ENCODE measurements at places on chromosomes 1 and 21.

GRCh38 chr1:84122780-84123382, 21.2 kb upstream of the PRKACB start:
- peak; percentile 67 for DNase-seq

GRCh38 chr1:203673550-203674411, 47.1 kb downstream of the ATP2B4 start:
- peak; percentile 73 for DNase-seq

- DNase-seq = no peak
These were observed 2.7 kb downstream of the IFFO2 start for GRCh38 chr1:18953731-18954231.

GRCh38 chr1:82343381-82343780, 542.6 kb downstream of the ADGRL2 start:
- no peak for DNase-seq

GRCh38 chr1:229857585-229857984, 209.5 kb upstream of the GALNT2 start:
- DNase-seq = no peak

DNA sequence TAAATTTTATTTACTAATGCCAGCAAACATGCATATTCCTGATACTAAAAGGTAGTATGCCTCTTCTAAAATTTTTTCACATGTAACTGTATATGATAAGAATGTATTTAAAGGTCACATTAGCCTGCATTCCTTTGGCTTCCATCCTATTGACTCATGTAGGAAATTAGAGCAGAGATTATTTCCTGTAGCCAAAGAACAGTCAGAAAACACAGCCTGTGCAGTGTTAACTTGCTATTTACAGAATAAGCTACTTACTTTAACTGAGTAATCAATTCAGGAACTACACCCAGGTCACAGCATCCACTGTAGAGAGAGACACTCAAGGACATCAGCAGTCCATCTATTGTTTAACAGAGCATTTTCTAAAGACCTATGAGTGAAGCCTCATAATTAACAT, 154.5 kb upstream of the ADGRL4 start:
- no peak for DNase-seq

- DNase-seq = no peak
These were observed 41.9 kb downstream of the ACP6 start for GRCh38 chr1:147628441-147628840.

DNA sequence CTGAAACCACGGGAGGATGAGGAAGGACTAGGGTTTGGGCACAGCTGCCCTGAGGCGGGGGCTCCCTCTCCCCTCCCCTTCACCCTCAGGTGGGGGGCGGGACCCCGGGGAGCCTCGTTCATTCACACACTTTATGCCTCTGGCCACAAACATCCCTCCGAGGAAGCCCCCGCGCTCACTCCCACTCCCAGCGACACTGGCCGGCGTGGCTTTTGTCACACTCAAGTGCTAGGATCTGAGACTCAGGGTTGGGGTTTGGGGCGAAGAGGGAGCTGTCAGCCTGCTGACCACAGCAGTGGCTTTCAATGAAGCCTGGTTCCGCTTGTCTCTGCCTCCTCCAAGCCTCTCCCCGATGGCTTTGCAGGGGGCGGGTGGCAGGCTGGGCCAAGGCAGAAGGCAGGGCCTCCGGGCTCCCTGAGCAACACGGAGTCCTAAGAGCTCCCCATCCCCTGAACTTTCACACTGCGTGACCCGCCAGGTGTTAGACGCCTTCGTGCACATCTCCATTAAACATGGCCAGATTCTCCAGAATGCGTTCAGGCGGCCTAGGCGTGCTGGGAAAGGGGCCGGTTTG, 178.1 kb downstream of the NPHP4 start:
- DNase-seq = no peak

DNA sequence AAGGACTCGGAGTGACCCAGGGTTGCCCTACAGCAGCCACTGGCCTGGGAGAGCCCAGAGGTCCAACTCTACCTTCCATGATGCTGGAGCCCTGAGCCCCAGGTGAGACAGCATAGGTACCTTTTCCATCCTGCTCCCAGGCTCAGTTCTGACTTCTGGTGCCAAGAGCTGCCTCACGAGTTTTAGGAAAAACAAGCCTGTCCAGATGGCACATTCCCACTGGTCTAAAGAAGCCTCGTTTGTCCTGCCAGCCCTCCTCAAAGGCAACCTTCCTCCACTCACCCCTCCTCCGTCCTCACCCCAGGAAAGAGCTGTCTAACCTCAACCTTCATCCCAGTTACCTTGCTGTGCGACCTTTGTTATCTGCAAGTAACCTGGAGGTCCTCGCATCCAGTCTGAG, 53.5 kb upstream of the PRELP start:
- DNase-seq = no peak

GRCh38 chr1:88509379-88509778, 174.7 kb upstream of the PKN2 start:
- DNase-seq = no peak

GRCh38 chr1:173365341-173365740, 111.8 kb upstream of the PRDX6 start:
- DNase-seq = no peak

DNA sequence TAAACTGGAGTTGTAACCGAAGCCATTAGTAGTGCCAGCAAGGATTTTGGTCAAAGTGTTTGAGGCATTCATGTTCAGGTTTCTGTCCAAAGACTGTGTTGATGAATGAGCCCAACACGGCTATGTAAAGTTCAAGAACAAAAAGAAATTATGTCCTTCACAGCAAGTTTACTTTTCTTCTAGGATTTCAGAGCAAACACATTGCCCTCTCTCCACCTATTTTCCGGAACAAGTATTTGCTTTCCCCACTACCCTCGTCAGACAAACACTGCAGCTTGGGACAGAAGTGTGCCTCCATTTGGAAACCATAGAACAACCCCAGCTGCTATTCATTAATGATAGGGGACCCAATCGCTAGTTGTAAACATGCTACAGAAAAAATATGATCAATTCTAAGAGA, 151.4 kb upstream of the C1orf105 start:
- no peak for DNase-seq

GRCh38 chr1:225881081-225881958, 860 bp downstream of the TMEM63A start:
- peak; percentile 34 for DNase-seq

GRCh38 chr1:91546876-91547275, 46.2 kb downstream of the CDC7 start:
- no peak for DNase-seq

GRCh38 chr1:179785031-179785431, 41.9 kb downstream of the FAM163A start:
- no peak for DNase-seq

GRCh38 chr1:23908453-23909341, 4.5 kb downstream of the CNR2 start:
- no peak for DNase-seq

- DNase-seq = no peak
These were observed 41.7 kb upstream of the DNAJC6 start for GRCh38 chr1:65267683-65268082.

DNA sequence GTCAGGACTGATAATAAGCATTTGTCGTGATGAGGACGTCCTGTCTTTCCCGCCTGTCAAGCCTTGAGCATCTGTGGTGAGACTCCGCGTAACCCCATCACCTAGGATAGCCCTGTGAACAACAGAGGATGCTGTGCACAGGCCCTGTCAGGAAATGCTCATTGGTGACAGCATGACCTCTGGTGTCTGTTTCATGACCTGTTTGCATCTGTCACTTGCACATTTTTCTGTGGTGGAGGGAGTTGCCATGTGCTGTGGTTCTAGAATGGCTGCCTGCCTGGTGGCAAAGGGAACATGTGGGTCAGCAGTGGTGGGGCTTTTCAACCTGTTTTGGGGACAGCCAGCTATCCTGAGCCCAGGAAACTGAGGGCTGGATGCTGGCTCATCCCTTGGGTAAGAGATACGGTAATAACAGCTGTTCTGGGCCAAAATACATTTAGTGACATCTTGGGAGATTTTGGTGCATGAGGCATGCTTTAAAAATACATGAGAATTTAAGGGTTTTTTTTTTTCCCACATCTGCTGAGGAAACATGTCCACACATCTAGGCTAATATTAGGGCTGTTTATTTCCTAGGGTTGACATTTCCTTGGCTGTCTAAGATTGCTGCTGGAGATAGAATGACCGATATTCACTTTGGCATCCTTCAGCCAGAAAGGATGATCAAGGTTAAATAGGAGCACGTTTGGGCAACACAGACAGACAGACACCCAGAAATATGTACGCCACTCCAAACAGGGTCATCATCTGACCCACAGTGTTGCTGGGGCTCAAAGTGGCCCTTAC, 52.9 kb downstream of the KCNC4 start:
- DNase-seq = no peak

GRCh38 chr1:182331387-182331786, 60.2 kb downstream of the GLUL start:
- DNase-seq = no peak

DNA sequence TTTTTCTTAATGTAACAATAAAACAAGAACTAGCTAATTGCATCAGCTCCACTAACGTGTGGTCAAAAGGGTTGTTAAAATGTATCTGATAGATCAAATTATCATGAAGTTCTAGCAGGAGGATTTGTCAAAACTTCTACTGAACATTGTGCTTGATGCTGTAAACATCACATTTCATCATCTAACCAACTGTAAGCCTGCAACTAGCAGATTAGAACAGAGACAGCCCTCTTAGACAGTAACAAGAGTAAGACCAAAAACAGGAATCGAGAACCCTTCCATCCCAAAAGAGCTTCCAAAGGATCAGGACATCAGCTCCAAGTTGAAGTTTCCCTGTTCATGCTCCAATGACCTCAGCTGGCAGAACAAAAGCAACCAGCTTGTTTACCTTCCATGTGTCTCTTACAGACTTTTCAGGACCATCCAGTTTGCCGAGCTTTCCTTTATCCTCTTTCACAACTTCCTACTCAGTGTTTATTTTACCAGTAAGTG, 44.6 kb downstream of the NIBAN1 start:
- no peak for DNase-seq

- DNase-seq = no peak
These were observed 104.7 kb downstream of the JAK1 start for GRCh38 chr1:64861611-64862010.

- no peak for DNase-seq
These were observed 259.8 kb upstream of the CAMK1G start for GRCh38 chr1:209323743-209324142.

GRCh38 chr1:185483664-185484450, 166.8 kb upstream of the IVNS1ABP start:
- DNase-seq = peak; percentile 15

- no peak for DNase-seq
These were observed 19.3 kb upstream of the TRABD2B start for GRCh38 chr1:48016515-48016914.

DNA sequence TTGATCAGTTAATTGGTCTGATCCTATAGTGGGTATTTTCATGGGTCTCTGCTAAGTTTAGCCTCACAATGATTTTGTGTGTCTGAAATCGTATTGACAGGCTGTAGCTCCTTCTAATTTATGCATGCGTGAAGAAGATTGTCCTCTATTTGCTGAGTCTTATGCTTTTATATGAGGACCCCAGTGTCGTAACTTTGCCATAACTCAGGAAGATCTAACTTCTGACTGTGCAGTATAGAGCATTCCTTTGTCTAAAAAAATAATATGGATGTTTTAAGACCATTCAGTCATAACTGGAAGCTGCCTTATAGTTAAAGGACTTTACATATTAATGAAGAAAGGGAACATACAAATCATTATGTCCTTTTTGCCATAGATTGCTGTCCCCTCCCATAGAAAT, 73.3 kb downstream of the CAMTA1 start:
- DNase-seq = no peak

DNA sequence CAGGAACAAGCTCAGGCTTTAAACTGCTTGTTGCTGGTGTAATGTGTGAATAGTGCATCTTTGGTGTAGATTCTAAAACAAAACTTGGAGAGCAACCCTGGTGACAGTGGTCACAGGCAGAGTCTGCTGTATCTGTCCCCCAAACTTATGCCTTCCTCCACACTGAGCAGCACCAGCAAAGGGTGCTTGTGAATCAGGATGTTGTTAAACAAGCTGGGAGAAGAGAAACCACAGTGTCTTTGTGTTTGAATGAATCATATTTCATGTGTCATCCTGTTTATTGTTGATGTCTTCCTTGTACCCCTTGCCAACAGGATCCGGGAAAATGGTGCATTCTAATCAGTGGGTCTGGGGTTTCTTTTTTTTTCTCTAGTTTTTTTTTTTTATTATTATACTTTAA, 91.9 kb upstream of the COG2 start:
- DNase-seq = no peak

- DNase-seq = no peak
These were observed 3.0 kb downstream of the DMRTB1 start for GRCh38 chr1:53462193-53462592.

GRCh38 chr1:81512252-81513003, 288.3 kb upstream of the ADGRL2 start:
- no peak for DNase-seq

DNA sequence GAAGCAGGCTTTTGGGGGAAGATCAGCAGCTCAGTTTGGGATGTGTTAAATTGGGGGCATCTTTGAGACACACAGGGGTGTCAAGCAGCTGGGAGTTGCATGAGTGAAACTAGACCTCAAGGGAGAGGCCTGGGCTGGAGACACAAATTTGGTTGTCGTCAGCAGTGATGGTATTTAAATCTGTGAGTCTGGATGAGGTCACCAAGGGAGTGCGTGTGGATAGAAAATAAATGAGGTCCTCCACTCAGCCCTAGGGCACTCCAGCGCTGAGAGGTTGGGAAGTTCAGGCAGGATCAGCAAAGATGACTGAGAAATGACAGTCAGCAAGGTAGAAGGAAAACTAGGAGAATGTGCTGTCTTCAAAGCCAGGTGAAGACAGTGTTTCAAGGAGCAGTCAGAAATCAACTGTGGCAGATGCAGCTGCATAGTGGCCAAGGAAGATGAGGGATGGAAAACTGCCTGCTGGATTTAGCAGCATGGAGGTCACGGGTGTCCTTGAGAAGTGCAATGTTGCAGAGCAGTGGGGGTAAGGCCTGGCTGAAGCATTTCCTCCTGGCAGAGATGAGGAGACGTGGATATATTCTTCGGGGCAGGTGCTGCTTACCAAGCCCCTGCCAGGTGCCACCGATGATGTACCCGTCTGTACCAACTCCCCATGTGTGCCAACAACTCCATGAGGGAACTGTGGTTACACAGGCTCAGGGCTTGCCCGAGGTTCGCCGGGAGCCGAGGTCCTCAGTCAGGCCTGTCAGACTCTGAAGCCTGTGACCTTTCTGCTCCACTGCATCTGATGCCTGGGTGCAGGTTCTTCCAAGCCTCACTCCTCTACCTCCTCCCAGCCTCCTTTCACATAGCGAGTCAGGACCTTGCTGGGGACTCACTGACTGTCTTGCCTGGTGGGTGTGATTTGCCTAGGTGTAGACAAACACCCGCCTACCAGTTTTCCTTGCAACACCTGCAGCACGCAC, 11.3 kb downstream of the MAP7D1 start:
- DNase-seq = no peak

DNA sequence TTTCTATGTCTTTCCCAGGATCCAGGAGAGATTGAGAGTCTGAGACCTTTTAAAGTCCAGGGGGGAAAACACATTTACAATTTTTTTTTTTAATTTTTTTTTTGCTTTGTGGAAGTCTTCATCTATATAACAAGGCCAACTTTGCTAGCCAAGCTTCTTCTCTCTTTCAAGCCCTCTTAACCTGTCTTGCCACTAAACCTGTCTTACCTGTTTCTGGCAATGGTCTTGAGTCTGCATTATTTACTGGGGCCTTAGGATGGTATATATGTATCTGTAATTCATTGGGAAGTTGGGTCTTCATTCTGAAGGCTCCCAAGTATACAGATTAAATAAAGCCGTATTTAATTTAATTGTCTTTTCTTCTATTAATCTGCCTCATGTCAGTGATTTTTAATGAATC, 750.9 kb upstream of the B3GALT2 start:
- no peak for DNase-seq

Measured in midbrain (tissue), 1 donor.